ENCODE measurements at places on chromosomes 16 and 17.

DNA sequence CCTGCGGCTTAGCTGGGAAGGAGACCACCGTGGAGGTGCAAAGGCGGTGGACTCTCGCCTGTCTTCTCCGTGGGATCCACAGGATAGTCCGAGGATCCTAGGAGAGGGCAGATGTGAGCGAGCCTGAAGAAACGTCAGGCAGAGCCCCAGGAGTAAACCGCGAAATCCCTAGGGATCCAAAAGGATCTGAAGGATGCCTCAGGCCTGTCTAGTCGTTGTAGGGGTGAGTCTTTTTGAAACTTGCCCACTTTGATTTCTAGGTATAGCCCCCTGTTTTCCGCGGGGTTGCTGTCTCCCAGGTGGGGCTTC, 576.5 kb downstream of the KCNJ18 start:
- no peak for DNase-seq

- DNase-seq = no peak
These were observed 2.3 kb downstream of the EVI2B start for GRCh38 chr17:31311526-31311925.

DNA sequence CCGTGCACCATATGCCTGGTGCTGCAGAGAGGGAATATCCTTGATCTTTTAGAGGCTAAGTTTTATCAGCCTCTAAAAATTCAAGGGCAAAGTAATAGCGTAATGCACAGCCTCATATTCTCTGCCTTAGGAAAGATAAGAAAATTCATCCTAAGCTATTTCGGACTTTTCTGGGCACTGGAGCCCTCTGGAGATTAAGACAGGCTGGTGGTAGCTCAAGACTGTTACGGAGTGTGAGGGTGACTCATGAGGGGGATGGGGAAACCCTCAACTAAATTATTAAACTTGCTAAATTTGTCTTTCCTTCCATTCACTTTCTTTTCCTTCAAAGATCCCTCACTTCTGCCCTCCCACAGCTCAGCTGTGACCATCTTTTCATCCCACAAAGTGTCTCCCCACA, 73.3 kb downstream of the RPH3AL start:
- no peak for DNase-seq

DNA sequence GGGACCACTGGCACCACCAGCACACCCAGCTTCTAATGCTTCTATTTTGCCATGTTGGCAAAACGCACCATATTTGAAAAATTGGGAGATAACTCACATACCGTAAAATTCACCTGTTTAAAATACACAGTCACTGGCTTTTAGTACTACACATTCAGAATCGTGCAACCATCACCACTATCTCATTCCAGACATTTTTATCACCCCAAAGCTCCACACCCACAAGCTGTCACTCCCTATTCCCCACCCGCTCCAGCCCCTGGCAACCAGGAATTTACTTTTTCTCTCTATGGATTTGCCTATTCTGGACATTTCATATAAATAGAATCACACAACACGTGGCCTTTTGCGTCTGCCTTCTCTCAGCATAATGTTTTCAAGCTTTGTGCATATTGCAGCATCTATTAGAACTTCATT, 25.0 kb downstream of the PPL start:
- DNase-seq = peak; percentile 14

GRCh38 chr17:73547790-73548189, 96.5 kb downstream of the SDK2 start:
- DNase-seq = no peak

GRCh38 chr16:27677263-27677662, 127.3 kb downstream of the KATNIP start:
- no peak for DNase-seq

- no peak for DNase-seq
These were observed 13.2 kb downstream of the UTP4 start for GRCh38 chr16:69145658-69146057.

DNA sequence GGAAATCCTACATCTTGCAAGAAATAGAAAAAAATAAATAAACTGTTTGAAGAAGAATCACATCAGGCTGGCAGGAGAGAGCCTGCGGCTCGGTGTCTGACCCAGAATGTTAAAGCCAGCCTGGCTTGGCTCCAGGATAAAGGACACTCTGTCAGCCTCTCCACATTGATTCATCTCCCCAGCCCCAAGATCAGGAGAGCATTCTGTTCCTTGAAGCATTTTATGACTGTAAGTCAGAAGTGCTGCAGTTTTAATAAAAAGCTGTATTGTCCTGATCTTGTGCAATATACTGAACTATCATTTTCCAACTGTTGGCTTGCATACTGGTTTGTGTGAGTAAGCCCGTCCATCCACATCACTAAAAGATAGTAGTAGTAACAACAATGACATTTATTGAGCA, 426.6 kb downstream of the HAPSTR1 start:
- no peak for DNase-seq

DNA sequence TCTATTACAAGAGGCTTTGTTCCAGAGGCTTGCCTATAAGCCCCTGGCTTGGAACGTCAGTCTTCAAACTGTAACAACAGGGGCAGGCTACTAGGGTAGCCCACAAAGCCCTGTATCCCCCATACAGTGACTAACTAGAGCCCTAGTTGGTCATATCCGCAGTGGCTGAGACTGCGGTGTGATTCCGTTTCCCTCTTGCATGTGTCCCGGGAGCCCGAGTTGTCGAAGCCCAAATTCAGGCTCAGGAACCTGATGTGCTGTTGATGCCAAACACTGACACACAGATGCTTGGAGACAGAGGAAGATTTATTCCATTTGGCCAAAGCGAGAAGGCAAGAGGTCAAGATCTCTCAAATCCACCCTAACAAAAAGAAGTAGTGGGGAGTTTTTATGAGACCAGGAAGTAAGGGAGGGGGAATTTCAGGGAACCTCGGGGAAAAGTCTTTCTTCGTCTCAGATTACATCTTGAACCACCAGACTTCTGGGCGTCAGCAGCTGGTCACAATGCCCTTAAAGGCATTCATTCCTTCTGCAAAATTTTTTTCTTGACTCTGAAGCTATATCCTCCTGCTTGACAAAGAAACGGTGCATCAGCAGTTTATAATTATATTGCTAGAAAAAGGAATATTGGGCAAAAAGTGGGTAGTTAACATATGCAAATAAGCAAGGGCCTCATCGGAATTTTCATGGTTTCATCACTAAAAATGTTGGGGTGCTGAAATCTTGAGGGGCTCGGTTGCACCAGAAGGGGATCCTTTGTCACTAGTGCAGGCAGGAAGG, 879 bp downstream of the SLFN5 start:
- DNase-seq = peak; percentile 67

GRCh38 chr16:24013864-24014645, 178.3 kb downstream of the PRKCB start:
- no peak for DNase-seq

GRCh38 chr17:73750975-73751374, 106.7 kb upstream of the SDK2 start:
- DNase-seq = no peak

DNA sequence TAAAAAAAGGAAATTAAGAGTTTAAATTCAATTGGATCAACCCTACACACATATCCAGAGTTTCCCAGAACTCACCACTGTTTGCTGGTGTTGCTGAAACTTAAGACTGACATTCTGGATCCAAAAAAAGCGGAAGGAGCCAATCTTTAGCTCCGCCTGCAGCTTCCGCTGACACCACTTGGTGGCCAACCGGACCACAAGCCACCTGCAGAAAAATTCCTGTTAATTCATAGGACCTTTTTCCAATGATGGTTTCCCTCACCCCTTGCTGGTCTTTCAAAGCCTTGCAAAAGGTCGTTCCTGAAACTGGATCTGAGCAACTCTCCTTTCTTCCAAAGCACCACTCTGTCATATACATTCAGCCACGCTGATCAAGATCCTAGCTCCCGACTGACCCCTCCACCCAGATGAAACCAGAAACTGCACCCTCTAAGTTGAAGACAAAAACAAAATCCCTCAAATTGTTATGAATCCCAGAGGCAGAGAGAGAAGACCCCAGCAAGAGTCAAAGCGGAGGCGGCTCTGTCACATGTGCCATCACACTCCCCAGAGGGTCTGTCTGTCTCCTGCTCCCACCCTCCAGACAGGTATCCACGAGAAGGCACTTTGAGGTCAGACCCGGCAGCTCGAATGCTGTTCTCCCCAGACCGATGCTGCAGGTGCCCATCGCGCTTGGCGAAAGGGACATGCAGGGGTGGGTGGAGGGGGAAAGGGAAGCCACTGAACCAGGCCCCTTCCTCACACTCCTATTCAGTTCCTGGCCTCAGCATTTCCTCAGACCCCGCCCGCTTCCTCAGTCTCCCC, 773 bp downstream of the BLTP2 start:
- peak; percentile 27 for DNase-seq

DNA sequence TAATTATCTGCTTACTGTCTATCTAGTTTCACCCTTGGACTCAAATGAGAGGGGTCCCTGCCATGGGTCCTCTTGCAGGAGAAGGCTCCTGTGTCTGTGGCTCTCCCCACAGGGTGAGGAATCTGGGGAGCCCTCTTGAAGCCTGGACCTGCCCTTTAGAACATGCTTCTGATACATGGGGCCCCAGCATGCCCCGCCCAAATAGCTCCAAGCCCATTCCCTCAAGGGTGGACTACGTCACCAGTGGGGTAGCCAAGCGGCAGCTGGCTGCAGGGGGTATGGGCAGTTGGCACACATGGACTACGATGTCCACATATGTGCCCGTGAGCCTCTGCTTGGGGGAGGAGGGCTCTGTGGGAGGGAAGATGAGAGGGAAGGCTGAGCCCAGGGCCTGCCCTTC, 39.3 kb downstream of the ARHGAP27 start:
- DNase-seq = no peak

GRCh38 chr16:81626181-81626674, 152.9 kb upstream of the PLCG2 start:
- DNase-seq = peak; percentile 21

GRCh38 chr16:87976665-87977064, 25.4 kb downstream of the BANP start:
- peak; percentile 66 for DNase-seq

DNA sequence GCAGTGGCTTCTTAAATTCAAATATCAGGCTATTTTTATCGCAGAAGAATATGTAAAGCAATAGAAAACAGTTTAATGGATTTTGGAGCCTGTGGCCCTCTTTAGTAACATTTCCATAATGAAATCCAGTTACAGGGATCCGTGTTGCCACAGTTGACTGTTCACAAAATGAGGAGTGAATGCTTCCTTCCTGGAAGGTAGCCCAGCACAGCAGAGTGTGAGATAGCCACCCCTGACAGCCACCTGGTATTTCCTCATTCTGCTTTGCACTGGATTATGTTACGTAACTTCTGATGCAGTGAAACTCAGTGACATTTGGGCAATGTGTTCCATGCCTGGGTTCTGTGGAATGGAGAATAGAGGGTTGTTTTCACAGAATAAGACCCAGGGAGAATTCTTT, 517.2 kb downstream of the RBFOX1 start:
- no peak for DNase-seq

DNA sequence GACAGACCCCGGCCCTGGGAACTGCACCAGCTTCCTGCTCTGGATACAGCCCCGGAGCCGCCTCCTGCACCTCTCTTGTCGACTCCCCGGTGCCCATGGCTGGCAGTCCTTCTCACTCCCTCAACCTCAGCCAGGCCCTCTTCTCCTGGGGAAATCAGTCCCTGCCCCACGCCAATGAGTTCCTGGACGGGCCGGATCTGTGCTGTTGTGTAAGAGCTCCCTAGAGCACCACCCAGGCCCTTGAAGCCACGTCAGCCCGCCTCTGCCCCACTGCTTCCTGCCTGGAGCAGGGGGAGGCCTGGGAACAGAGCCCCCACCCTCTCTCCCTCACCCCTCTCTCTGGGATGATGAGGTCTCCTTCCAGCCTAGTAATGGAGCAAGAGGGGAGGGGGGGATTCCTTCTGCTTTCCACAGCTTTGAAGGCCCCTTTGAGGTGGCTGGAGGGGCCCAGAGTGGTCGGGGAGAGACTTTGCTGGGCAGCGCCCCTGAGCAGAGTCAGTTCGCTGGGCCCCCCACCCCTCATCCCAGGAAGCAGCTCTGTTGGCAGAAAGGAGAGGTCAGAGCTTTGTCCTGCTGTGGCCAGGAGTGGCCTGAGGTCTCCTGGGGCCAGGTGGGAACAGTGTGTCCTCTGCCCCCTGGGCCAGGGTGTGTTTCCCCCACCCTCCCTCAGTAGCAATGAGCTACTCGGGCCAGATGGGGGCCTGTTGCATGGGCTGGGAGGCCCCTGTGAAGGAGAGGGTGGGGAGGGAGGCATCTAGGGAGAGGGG, 3.8 kb downstream of the PRR29 start:
- DNase-seq = no peak

- DNase-seq = no peak
These were observed 12.3 kb upstream of the UBE2I start for GRCh38 chr16:1297018-1297696.

- DNase-seq = no peak
These were observed 953 bp upstream of the NSMCE1 start for GRCh38 chr16:27269300-27270150.

DNA sequence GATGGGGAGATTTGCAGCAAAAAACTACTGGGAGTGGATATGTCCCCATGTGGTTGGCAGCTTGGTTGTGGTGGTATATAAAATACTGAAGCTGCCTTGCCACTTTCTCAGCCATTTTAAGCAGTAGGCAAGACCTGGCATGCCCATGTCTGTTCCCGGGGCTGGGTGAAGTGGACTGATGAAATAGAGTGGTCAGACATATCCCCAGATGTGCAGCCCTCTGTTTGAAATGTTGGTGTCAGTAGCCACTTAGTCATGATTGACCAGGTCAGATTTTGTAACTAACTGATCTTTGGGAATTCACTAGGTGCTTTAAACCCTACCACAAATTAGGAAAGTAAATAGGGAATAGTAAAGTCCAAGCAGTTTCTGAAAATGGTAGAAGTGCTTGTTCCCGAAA, 151.6 kb downstream of the PHKB start:
- DNase-seq = no peak

GRCh38 chr17:28879886-28880571, 17.5 kb downstream of the FLOT2 start:
- DNase-seq = no peak

- no peak for DNase-seq
These were observed 9.0 kb upstream of the CRHR1 start for GRCh38 chr17:45775148-45775547.

- DNase-seq = no peak
These were observed 17.3 kb upstream of the XYLT2 start for GRCh38 chr17:50328363-50329325.

GRCh38 chr16:82300374-82300951, 130.4 kb upstream of the MPHOSPH6 start:
- DNase-seq = no peak

- no peak for DNase-seq
These were observed 9.0 kb downstream of the ATAD5 start for GRCh38 chr17:30840771-30841170.

GRCh38 chr16:86568677-86569623, 2.3 kb downstream of the FOXC2 start:
- DNase-seq = no peak

DNA sequence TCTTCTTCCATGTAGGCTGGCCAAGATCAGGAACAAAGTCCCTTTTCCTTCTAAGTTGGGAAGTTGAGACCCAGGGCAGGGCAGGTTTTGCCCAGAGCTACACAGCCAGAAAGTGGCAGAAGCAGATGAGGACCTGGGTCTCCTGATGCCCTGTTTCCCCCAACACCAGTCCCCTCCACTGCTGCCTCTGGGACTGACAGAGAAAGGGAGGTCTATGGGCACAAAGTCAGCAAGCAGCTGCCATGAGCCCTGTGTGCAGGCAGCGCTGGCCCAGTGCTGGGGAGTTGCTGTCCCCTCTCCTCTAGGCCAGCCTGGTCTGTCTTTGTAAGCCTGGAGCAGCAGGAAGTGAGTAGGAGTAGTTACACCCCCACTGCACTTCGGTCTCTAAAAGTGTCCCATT, 46.9 kb upstream of the NKD1 start:
- DNase-seq = no peak

GRCh38 chr17:50923611-50924010, 57.5 kb upstream of the TOB1 start:
- no peak for DNase-seq

GRCh38 chr16:63568164-63568563, 1531.9 kb upstream of the CDH8 start:
- DNase-seq = no peak
